ENCODE measurements at places on chromosomes 7 and 10.

DNA sequence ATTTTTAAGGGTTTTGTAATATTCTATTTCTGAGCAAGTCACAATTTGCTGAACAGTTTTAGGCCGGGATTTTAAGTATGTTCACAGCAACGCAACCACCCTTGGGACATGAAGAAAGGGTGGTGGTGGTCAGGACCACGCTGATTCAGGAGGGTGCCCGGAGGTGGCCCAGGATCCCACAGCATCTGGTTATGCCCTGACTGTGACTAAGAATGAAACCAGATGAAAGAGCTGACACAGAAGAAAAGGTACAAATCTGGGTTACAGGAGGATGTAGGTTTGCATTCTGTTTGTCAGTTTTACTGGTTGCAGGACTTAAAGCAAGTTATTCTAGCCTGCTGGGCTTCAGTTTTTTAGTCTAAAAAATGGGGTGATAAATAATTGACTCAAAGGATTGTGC is 279.7 kb downstream of the CCSER2 start:
- no peak for DNase-seq

DNA sequence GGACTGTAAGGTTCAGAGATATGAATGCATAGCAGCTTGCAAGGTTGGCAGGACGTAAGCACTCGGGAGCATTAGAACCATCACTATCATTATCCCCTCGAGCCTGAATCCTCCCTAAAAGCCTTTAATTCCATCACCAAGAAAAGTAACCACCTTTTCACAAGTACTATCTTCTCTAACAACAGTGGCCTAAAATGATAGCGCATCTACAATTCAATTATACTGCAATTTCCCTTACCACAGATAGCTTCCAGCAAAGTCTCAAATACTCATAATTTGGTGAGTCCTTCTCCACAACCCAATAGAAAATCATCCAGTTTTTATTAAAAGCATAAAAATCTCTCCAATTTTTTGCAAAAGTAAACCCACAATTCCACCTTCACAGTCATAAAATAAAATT is 42.0 kb downstream of the COL1A2 start:
- no peak for DNase-seq

- no peak for DNase-seq
These were observed 56.9 kb upstream of the CHST15 start for GRCh38 chr10:124150189-124150806.

- DNase-seq: no peak
These were observed 208.6 kb downstream of the ZNF365 start for GRCh38 chr10:62582804-62583208.

DNA sequence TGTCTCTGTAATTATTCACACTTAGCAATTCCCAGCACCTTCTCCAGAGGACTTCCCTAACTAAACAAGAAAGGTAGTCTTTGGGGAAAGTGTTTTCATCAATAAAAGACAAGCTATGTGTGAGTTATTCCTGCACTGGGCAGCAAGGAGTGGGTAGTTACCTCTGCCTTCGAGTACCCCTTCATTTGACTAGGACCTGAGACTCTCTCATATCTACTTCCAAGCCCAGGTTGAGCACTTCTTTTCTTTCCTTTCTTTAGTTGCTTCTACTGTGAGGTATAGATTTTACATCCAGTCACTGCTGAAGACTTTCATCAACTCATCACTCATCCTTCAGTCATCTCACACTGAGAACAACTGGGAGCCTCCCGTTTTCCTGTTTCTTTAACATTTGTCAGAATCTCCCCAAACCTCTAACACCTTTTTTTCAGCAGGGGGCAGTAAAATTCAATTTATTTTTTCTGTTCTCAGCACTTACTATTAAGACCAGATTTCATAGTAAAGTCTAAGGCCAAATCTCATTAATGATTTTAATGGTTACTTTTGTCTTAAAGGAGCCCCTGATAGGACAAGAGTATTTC is 80.1 kb upstream of the PRSS1 start:
- no peak for DNase-seq

DNA sequence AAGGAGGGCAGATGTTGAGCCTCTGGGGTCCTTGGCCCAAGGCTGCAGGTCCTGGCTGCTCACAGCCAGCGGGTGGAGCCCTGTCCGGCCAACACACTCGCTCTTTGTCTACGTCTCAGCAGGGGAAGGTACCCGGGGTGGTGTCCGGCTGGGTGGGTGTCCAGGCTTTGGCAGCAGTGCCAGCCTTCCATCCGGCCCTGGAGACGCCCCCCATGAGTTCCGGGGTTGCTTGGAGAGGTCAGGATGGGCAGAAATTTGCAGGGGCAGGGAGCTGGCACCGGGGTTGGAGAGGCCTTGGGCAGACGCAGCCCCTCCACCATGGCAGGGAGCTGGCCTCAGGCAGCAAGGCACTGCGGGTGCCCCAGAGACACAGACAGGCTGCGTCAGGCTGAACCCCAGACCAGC is 42.2 kb upstream of the ELN start:
- DNase-seq: no peak

DNA sequence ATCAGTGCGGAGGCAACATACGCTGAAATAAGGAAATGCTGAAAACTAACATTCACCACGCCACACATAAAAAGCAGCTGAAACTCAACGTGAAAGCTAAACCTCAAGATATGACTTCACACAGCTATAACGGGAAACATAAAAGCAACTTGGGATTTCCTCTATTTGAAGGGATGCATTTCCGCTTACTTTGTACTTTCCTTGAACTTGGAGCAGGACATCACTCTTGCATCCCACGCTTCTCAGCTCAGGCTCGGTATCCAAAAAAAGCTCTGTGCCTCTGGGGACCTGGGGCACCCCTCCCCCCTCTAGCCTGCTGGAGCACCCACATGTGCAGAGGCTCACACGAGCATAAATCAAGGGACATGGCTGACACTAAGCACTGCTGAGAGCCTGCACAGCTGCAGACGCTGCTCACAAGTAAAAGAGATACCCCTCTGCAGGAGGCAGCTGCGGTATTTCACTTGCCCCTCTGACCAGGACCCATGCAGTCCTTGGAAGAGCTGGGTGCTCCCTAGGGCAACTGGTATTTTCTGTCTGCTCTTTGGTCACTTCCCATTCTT is 34.2 kb downstream of the PARD3 start:
- DNase-seq: no peak

DNA sequence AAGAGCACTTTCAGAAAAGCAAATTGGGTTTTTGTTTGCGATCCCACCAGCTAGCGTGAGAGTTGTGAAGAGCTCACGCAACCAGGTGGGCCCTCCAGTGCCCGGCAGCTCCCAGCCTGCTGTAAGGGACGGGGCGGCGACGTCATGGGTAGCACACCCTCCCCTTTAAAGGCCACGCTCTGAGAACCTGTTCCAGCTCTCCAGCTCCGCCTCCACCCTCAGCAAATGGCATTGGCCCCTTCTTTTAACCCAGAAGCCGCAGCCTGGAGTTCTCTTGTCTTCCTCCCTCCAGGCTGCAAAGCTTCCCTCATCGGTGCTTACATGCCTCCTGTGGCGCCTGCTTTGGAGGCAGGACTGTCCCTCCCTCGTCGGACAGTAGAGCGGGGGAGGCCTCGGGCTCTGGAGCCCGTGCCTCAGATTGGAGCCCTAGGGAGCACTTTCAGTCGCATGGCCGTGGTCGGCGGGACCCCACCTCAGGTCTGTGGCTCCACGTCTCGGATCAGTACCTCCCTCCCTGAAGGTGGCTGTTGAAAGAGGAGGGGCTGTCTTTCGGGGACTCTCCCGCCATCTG is 32.9 kb downstream of the WIPI2 start:
- DNase-seq: no peak

DNA sequence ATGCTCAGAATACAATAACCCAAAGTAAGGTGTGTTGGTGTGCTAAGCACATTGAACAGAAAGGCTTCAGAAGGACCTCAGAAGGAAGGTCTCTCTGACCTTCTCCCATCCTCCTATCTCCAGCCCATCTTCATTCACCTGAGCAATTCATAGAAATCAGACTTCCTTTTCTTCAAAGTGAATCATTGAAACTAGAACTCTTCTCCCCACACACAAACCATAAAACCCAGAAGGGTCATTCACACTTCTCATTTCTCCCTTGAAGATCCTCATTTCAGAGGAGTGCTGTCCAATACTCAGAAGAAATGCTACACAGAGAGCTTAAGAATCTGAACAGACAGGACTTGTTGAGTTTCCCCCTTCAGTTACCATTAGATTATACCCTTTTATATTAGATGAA is 89.5 kb downstream of the VWDE start:
- no peak for DNase-seq

- no peak for DNase-seq
These were observed 110.0 kb downstream of the EMX2 start for GRCh38 chr10:117652228-117653169.

DNA sequence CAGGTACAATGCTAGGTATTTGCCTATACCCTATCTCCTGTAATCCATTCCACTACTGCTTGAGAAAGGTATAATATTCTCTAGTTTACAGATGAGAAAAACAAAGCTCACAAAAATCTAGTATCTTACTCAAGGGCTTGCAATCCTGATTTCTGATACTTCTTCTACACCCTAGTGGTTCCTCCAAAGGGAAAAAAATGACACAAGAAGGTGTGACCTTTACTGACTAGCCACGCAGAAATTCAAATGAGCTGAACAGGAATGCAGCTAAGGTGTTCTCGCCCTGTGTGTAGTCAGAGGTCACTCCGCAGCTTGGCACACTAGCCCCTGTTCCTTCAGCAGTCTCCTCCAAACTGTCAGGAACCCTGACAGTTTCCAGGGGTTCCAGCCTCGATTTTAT is 59.5 kb upstream of the TM9SF3 start:
- no peak for DNase-seq

GRCh38 chr10:109892931-109893330 is 30.4 kb downstream of the XPNPEP1 start:
- DNase-seq: no peak

DNA sequence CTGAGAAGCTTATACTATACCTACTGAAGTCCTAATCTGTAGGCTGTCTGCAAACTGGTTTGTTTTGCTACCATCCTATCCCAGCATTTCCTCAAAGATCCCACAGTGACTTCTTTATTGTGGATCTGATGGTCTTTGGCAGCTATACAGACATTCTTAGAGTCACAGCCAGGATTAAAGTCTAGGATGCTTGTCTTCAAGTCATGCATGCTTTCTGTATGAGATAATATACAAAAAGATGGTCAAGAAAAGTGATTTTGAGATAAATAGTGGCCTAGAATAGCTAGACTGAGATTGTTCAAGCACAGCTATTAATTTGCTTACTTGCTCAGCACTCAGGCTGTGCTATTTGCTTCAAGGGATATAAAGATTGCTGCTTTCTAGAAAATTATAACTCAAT is 454.4 kb downstream of the AUTS2 start:
- DNase-seq: no peak

- DNase-seq: no peak
These were observed 13.4 kb upstream of the WDFY4 start for GRCh38 chr10:48670978-48671913.

- no peak for DNase-seq
These were observed 1.8 kb upstream of the VWC2 start for GRCh38 chr7:49771427-49772176.

- no peak for DNase-seq
These were observed 40.0 kb downstream of the EPDR1 start for GRCh38 chr7:37960483-37960882.

DNA sequence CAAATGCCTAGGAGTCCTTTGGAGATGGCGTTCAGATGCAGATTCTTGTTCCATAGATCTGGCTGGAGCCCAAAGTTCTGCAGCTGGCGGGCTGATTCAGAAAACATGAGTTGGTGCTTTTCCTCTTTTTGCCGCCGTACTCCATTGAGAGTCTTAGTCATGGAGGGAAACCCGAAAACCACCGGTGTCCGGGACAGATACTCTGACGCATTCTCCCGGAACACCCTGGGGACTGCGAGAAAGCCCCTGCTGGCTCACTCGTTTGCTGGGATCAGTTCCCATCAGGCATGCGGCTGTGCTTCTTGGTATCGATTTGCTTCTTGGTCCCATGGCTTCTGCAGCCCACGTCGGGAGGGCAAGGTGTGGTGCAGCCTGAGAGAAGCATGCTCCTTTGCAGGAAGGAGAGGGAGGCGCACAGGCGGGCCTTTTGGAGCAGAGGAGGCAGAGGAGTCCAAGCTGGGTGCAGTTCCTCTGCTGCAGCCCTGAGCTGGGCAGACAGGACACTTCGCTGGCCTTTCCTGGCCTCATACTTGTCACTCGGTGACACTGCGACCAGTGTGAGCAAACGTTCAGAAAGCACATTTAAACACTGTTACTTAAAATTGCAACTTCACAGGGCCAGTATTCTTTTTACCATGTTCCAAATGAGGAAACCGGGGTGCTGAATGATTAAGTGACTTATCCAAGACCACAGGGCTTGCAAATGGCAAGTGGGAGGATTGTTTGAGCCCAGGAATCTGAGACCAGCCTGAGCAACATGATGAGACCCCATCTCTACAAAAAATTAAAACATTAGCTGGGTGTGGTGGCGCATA is 30.6 kb upstream of the PFKFB3 start:
- no peak for DNase-seq

DNA sequence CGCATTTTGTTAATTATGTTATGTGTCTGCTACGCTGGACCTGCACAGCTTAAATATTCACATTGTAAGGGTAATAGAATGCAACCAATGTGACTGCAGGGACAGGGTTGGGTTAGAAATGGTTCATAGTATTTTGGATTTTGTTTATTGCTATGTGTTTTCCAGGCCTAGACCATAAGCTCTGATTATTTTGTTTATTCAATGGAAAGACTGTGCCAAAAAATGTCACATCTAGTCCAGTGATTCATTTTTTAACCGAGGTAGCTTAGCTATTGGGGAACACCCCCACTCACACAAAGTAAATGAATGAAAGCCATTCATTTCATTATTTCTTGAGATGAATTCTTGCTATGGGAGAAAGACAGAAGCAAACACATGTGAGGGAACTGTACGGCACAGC is 516.5 kb upstream of the ANKRD30A start:
- DNase-seq: no peak

DNA sequence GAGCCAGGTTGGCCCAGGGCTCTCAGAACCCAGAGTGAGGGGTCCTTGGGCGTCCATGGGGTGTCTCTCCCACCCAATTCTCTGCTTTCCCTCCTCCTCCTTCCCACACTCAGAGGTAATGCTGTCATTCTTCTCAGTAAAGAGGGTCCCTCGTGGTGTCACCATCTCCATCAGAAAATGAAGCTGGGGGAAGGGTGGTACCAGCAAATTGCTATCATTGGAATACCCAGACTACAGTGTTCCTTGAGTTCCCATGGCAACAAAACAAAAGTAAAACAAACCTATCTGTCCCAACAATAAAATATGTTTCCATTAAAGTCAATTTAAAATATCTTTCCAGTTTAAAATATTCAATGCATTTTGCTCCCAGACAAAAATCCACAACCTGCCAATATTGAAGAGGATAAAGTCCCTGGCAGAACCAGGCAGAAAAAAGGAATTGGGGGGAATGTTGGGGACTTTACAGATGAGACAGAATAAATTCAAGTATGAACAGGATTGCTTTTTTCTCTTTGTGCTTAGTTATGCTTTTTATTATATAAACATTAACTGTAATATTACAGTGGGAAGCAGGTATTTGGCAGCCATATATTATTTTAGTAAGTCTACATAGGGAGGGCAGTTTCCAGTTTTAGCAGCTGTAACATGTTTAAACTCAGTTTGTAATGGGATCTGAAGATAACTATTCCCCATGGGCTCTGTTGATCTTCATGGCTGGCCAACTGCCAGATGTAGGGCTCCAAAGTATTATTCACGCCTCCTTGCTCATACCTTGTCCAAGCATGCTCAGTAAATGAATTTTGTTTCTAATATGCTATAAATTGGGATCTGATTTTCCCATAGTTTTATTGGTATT is 182.1 kb downstream of the ARID5B start:
- DNase-seq: no peak

- no peak for DNase-seq
These were observed 124.8 kb downstream of the LHFPL3 start for GRCh38 chr7:104453190-104453589.

GRCh38 chr7:49333180-49333881 is 409.0 kb downstream of the CDC14C start:
- DNase-seq: no peak

Data from NK-92 treated with Interleukin-12 subunit alpha and Interleukin-12 subunit beta, amount 100 ng/mL, for 24 hours (cell line).